ENCODE measurements at places on chromosomes 13 and 19.
A peak's percentile ranks its signal among the peaks of the same experiment; 100 is the strongest.

GRCh38 chr13:100275746-100276145, 186.9 kb downstream of the PCCA start:
- DNase-seq: no peak

GRCh38 chr13:33497146-33497845, 211.7 kb upstream of the STARD13 start:
- DNase-seq: no peak

DNA sequence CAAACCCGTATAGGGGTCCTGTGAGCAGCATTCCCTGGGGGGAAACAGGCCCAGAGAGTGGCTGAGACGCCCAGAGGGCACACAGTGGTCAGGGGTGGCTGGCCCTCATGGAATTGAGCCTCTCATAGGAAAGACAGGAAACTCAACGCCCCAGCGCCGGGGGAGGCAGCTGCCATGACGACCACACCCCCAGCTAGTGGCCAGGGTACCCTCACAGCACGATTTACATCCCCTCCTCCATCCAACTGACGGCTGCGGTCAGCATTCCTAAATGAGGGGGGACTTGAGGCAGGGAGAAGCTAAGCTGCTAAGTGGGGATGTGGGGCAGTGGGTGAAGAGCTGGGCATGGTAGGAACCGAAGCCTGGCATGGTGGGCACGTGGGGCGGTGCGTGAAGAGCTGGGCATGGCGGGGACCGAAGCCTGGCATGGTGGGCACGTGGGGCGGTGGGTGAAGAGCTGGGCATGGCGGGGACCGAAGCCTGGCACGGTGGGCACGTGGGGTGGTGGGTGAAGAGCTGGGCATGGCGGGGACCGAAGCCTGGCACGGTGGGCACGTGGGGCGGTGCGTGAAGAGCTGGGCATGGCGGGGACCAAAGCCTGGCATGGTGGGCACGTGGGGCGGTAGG, 10.0 kb downstream of the MED16 start:
- DNase-seq: no peak

- no peak for DNase-seq
Observed at GRCh38 chr19:30388819-30389218, 16.6 kb downstream of the ZNF536 start.

- no peak for DNase-seq
Observed at GRCh38 chr19:33335446-33335845, 33.1 kb upstream of the CEBPA start.

DNA sequence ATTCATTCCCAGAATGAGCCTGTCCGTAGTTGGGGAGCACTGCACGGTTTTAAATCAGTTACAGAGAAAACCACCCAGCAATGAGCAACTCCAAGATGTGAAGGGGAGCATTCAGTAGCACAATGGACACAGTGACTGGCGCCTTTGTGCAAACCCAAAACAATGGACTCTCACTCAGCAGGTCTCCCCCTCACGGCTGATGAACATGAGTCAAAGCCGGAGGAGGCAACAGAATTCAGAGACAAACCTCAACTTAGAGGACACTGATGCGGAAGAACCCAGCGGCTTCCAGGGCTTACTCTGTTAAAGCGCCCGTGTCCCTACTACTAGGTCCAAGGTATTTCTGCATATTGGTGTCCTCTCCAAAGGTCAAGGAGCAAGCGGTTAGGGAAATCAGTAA, 17.7 kb downstream of the PLEKHF1 start:
- no peak for DNase-seq

DNA sequence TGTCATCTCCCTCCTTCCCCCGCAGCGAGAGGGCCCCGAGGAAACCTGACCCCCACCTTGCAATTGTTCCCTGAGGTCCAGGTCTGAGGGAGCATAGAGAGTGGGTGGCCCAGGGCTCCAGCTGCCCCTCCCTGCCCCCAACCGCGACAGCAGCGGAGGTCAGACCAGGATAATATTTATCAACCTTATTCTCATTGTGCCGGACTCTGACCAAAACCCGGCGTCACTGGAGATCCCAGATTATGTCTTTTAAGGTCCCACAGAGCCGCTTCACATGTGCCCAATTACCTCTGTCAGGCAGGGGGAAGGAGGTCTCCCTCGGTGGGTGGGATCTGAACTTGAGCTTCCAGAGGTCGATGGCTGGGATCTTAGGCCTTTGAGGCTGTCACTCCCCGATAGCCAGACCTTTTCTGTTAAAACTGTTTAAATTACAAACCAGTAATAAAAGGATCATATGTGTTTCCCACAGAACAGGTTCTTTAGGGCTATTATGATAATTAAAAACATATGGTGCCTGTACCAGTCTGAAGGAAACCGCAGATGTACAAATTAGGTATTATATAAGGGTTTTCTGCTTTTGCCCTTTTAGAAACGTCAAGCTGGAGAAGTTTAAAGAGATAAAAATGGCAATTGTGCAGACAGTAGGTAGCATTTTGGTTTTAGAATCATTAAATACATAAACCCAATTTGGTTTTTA, 195.5 kb downstream of the ZNF536 start:
- no peak for DNase-seq

- peak; percentile 67 for DNase-seq
Observed at GRCh38 chr19:1265615-1266128, 3.5 kb upstream of the CIRBP start.

DNA sequence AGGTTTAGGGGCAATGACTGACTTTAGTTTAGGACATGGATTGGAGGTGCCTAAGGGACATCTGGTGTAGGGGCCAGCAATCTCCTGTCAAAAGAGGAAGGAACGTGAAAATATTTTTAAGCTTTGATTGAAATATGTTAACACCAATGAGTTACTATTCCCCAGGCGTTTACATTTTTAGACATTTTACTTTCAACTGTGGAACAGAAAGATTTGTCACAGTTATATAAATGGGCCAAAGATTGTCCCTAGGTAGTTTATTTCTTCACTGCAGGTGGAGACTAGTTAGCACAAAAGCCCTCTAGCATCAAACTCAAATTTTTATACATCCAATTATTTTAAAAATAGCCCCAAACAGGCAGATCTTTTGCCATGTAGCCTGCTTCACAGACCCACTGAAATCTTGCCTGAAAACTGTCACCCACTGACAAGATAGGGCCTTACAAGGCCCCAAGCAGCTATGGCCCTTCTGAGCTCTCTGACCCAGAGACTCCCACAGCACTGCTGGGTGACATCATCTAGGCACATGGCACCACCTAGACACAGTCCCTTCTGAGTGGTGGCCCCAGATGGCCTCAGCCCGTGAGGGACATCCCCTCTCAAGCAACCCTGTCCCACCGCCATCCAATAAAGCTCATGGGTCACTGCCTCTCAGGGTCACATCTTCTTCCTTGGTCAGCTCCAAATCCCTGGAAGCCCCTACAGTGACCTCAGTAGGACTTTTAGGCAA, 64.8 kb upstream of the DOCK9 start:
- no peak for DNase-seq

- DNase-seq: no peak
Observed at GRCh38 chr13:33401238-33401637, 115.7 kb upstream of the STARD13 start.

DNA sequence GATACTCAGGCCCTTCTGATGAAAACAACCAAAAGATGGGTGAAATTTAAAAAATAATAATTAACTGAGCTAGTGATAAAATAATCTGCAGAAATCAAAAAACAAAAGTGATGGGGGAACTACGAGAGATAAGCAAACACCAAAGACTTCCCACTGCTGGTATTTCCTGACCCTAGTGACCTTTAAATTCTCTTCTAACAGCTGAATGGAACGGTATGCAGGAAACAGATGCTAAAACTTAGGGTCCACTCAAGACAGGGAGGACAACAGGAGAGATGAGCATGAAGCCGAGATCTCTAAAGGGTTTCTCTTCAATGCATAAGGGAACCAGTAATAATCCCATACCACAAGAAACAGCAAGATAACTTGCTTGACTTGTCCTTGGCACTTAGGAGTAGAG, 50.8 kb downstream of the USP12 start:
- DNase-seq: no peak

GRCh38 chr13:113528101-113528812, 37.7 kb upstream of the DCUN1D2 start:
- no peak for DNase-seq

DNA sequence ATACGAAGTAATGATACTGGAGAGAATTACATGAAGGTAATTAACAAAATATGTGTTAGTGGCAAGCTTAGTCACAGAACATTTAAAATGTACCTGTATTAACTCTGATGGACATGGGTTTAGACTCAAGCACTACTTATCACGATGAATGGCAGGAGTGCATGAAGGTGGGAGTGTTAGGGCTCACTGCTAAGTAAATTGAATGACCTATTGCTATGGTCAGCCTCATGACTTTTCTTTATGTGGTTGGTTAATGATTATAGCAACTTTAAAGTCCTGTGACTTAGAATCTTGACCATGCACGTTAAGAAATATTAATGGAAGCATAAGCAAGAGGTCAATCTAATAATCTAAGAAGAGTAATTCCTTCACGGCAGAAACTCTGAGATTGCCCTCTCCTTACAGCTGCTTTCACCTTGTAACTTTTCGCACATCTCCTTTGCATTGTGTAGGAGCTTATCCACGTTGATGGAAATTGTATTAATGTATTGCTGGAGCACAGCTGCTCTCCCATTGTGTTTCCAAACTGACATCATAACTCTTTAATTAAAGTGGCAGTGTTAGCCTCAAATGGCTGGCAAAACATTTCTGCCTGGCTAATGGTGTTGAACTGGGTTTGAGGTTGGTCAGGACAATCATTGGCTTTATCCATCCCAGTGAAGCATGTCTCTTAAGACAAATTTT, 114.5 kb downstream of the RXFP2 start:
- no peak for DNase-seq

- no peak for DNase-seq
Observed at GRCh38 chr13:33846303-33847062, 28.5 kb downstream of the RFC3 start.

GRCh38 chr13:98180092-98180491, 3.0 kb upstream of the RNF113B start:
- DNase-seq: no peak

- no peak for DNase-seq
Observed at GRCh38 chr13:23467048-23467931, 33.8 kb upstream of the SACS start.

GRCh38 chr19:15425321-15425950, 6.6 kb upstream of the AKAP8L start:
- no peak for DNase-seq

DNA sequence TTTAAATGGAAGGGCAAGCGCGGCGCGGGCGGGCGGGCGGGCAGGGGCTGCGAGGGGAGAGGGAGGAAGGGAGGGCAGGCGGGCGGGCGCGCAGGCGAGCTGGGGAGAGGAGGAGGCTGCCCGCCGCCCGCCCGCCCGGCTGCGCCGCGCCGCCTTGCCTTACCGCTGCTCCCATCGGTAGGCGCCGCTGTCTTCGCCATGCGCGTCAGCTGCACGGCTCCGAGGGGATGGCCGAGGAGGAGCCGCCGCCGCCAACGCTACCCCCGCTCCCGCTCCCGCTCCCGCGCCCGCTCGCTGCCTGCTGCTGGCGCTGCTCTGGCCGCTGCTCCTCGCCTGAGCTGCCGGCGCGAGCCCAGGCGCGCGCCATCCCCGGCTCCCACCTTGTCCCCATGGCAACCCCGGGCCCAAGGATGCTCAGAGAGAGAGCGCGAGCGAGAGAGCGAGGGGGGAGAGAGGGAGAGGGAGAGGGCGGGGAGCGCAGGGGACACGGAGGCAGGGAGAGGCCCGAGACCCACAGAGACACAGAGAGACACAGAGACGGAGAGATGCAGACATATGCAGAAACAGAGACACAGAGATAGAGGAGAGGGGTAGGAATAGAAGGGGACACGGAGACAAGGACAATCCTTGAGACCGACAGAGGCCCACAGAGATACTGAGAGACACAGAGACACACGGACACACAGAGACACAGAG, 40.3 kb downstream of the DEDD2 start:
- DNase-seq: peak; percentile 79

DNA sequence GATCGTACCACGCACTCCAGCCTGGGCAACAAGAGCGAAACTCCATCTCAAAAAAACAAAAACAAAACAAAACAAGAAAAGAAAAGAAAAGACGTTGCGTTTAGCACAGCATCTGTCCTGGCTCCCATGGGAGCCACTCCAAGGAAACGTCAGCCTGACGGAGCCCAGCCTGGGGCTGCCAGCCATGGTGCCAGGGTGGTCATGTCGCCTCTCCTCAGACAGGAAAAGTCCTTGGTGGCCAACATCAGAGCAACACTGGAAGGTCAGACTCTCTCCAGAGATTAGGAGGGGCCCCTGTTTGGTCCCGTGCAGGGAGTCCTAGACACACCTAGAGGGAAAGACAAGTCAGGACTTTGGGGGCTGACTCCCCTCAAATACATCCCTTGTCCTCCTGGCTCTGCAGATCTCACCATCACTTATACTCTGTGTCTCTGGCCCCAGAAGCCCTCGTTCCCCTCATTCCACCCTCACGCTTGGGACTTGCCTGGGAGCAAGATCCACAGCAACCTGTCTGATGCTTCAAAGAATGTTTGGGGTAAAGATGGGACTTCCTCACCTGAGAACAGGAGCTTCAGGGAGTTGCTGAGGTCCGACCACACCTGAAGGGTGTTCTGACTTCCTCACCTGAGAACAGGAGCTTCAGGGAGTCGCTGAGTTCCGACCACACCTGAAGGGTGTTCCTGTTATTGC, 9.3 kb downstream of the LILRA4 start:
- no peak for DNase-seq

DNA sequence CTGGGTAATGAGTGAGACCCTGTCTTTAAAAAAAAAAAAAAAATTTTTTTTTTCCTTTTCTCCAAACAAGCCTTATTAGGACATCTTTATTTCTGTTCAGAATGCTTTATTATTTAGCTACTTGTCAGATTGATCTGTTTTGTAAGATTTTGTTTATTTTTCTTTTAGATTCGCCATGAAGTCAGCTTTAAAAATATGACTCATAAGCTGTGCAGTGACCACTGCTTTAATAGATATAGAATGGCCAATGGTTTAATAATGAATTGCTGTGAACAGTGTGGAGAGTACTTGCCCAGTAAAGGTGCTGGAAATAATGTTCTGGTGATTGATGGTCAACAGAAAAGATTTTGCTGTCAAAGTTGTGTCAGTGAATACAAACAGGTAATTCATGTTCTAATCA, 47.7 kb downstream of the ZMYM2 start:
- DNase-seq: no peak

GRCh38 chr13:41652735-41653361, 195.5 kb downstream of the RGCC start:
- no peak for DNase-seq

- peak; percentile 50 for DNase-seq
Observed at GRCh38 chr13:99442273-99442895, 58.9 kb upstream of the TM9SF2 start.

DNA sequence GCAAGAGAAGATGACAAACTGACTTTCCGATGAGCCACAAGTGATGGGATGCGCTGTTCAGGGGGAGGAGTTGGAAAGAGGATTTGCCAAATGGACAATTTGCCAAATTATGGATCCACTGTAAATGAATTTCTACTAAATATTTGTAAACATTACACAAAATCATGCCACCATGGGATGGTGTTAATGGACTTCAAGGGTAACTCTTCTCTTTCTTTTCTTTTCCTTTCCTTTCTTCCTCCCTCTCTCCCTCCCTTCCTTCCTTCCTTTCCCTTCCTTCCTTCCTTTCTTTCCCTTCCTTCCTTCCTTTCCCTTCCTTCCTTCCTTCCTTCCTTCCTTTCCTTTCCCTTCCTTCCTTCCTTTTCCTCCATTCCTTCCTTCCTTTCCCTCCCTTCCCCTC, 76.0 kb upstream of the PEG3 start:
- no peak for DNase-seq

All from CD4-positive, alpha-beta T cell treated with Interleukin-15 for 1 hour (primary cell).